ENCODE measurements at places on chromosomes 11 and 22.

- no peak overlapping the region for H3K27ac ChIP-seq
- H3K36me3 ChIP-seq = no peaks in the 10 kb centered on the region
- H3K4me1 ChIP-seq = no peaks in the 10 kb centered on the region
- H3K27me3 ChIP-seq = peaks cover 12% of the 10 kb centered on the region
Measured at GRCh38 chr22:44532552-44532951, 34.5 kb upstream of the RTL6 start.

GRCh38 chr11:117186431-117186761 lies 7.9 kb downstream of the SIDT2 start:
- no peaks in the 10 kb centered on the region for H3K27me3 ChIP-seq
- no peak overlapping the region for H3K4me3 ChIP-seq
- H3K27ac ChIP-seq = no peak overlapping the region
- H3K4me1 ChIP-seq = no peaks in the 10 kb centered on the region
- DNase-seq = peak; percentile 30

- H3K27me3 ChIP-seq = peaks cover 16% of the 10 kb centered on the region
- H3K36me3 ChIP-seq = no peaks in the 10 kb centered on the region
- DNase-seq = no peak
- no peaks in the 10 kb centered on the region for H3K4me1 ChIP-seq
Measured at GRCh38 chr11:99501655-99502054, 480.9 kb downstream of the CNTN5 start.

GRCh38 chr11:28072321-28072720 lies 35.6 kb downstream of the KIF18A start:
- no peak overlapping the region for H3K4me3 ChIP-seq
- H3K27me3 ChIP-seq = no peaks in the 10 kb centered on the region
- no peaks in the 10 kb centered on the region for H3K4me1 ChIP-seq
- DNase-seq = no peak
- H3K27ac ChIP-seq = no peak overlapping the region

DNA sequence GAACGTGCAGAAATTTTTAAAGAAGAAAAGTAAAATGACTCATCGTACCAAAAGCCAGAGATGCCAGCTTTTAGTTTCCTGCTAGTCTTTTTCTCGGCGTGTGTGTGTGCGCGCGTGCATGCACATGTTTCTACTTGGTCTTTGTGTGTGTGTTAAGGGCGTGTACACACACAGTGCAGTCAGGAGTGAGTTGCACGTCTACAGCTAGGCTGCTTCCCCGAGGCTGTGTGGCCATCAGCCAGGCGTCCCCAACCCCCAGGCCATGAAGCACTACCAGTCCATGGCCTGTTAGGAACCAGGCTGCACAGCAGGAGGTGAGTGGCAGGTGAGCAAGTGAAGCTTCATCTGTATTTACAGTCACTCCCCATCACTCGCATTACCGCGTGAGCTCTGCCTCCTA lies 36.4 kb downstream of the KCNQ1 start:
- H3K27ac ChIP-seq = no peak overlapping the region
- no peak for DNase-seq
- no peak overlapping the region for H3K4me3 ChIP-seq
- H3K36me3 ChIP-seq = no peaks in the 10 kb centered on the region

DNA sequence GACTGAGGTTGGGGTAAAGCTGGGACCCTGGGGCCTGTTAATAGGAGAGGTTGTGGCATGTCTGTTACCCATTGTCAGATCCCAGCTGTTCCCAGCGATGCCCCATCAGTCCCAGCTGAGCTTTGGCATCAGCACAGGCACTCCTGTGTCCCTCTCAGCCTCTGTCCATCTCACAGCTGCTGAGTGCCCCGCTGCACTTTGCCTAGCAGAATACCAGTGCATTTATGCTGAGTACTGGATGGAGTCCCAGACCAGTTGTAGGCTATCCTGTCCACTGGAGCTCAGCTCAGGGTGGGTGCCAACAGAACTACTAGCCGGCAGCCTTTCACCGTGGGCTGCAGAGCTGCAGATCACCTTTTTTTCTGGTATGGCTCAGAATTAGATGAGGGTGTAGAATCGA lies 9.9 kb downstream of the FXYD6 start:
- H3K36me3 ChIP-seq = no peaks in the 10 kb centered on the region
- no peaks in the 10 kb centered on the region for H3K27me3 ChIP-seq
- H3K27ac ChIP-seq = no peak overlapping the region
- no peaks in the 10 kb centered on the region for H3K4me1 ChIP-seq
- no peak overlapping the region for H3K4me3 ChIP-seq

DNA sequence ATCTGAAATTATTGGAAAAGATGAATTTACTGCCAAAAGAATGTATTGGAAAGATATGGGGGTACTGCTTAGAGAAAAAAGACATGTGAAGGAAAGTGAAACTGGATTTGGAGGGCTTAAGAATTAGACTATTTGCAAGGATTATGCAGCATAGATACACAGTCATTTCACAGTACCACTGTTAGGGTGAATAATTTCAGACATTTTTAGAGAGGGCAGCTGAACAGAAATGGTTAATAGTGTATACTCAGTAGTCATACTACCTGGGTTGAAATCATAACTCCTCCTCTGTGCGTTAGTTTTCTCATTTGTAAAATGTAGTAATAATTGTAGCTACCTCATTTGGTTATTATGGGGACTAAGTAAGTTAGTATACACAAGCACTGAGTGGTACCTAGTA lies 33.0 kb downstream of the GAS2 start:
- no peak overlapping the region for H3K4me3 ChIP-seq
- no peaks in the 10 kb centered on the region for H3K36me3 ChIP-seq
- H3K27me3 ChIP-seq = no peaks in the 10 kb centered on the region
- H3K27ac ChIP-seq = no peak overlapping the region
- no peak for DNase-seq

- H3K4me3 ChIP-seq = no peak overlapping the region
- no peak overlapping the region for H3K27ac ChIP-seq
- H3K4me1 ChIP-seq = no peaks in the 10 kb centered on the region
- H3K27me3 ChIP-seq = no peaks in the 10 kb centered on the region
Measured at GRCh38 chr11:124937336-124937935, 1.6 kb upstream of the HEPACAM start.

DNA sequence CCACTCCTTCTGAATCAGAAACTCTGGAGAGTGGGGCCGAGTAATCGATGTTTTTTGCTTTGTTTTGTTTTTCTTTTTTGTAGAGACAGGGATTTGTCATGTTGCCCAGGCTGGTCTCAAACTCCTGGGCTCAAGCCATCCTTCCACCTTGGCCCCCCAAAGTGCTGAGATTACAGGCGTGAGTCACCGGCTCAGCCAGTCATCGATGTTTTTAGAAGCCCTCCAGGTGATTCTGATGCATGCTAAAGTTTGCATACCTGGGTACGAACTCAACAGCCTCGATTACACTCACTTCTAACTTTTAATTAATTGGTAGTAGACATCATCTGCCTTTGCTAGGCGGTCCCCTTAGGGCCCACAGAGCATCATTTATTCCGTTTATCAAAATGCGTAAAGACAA lies 50.3 kb downstream of the C11orf71 start:
- H3K4me1 ChIP-seq = peaks cover 31% of the 10 kb centered on the region
- H3K27me3 ChIP-seq = no peaks in the 10 kb centered on the region
- DNase-seq = no peak
- no peak overlapping the region for H3K4me3 ChIP-seq
- no peaks in the 10 kb centered on the region for H3K36me3 ChIP-seq

DNA sequence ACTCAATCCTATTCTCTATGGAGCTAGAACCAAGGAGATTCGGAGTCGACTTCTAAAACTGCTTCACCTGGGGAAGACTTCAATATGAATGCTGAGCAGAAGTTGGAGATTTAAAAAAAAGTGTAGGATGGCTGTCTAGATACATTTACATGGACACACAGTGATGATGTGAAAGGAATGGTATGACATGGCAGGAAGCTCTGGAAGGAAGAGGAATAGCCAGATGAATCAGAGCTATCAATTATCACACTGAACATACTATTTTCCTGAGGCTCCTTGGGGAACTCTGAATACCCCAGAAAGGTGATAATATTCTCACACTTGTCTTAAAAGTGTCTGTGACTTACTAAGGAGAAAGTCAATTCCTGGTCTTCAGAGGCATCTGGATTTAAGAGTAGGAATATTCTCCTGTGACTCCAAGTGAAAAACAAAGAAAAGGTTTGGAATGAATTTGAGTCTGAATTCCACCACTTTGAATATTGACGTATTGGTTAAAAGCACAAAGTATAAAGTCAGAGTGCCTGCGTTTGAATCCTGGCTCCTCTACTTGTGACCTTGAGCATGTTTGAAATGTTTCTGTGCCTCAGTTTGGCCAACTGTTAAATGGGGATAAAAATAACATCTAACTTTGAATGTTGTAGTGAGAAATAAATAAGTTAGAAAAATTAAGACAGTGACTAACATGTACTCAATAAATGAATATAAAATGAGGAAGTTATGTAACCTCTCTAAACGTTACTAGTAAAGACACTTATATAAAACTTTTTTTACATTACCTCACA lies 1.3 kb downstream of the OR52D1 start:
- no peaks in the 10 kb centered on the region for H3K4me1 ChIP-seq
- H3K27me3 ChIP-seq = no peaks in the 10 kb centered on the region
- no peak for DNase-seq
- H3K36me3 ChIP-seq = no peaks in the 10 kb centered on the region

GRCh38 chr22:25651332-25652085 lies 87.0 kb downstream of the GRK3 start:
- H3K27ac ChIP-seq = no peak overlapping the region
- H3K4me1 ChIP-seq = peaks cover 12% of the 10 kb centered on the region
- no peak overlapping the region for H3K4me3 ChIP-seq
- no peak for DNase-seq

GRCh38 chr11:8333811-8334401 lies 70.2 kb upstream of the LMO1 start:
- H3K36me3 ChIP-seq = no peaks in the 10 kb centered on the region
- peaks cover 19% of the 10 kb centered on the region for H3K4me1 ChIP-seq
- DNase-seq = peak; percentile 77
- no peak overlapping the region for H3K4me3 ChIP-seq
- H3K27me3 ChIP-seq = no peaks in the 10 kb centered on the region

DNA sequence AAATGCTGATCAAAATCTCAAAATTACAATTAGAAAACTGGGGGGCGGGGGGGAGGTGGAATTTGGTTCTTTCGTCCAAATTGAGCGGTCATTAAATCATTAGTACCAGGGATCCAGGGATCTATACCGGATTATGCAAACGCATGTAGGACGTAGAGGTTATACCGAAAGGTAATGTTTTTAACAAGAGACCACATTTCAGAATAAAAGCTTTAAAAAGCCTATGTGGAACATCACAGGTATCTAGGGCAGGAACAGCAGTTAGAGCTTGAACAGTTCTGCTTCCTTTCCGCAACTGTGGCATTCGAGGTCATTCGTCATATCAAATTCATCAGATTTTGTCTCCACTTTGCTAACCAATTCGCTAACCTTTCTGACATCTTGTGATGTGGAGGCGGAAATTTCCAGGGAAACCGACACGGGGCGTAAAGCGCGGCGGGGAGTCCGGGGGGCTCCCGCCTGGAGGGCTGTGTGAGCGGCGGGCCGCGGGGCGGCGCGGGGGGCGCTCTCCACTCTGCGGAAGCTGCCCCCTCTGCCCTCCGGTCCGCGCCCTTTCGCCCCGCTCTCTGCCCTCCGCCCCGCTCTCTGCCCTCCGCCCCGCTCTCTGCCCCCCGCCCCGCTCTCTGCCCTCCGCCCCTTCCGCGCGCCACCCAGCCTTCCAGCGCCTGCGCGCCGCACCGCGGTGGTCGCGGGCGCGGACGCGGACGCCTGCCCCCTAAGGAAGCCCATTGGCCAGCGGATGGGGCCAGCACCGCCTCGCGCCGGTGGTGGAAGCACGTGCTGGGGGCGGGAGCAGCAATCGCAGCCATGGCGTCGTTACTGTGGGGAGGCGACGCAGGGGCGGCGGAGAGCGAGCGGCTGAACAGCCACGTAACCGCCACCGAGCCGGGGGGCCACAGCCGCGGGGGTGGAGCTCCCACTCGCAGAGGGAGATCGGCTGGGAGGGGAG lies at the start of gene DDX25:
TSS of gene DDX25 (plus strand) at position 798 of the 949 bp plus-strand sequence. CDS start at position 808, 10 bp downstream.
- H3K27ac ChIP-seq = no peak within 1 kb of the TSS
- no peak within 1 kb of the TSS for H3K4me3 ChIP-seq
- H3K36me3 ChIP-seq = peaks cover 16% of the 10 kb centered on the region
- DNase-seq = no peak
- H3K27me3 ChIP-seq = peaks cover 28% of the 10 kb centered on the region

DNA sequence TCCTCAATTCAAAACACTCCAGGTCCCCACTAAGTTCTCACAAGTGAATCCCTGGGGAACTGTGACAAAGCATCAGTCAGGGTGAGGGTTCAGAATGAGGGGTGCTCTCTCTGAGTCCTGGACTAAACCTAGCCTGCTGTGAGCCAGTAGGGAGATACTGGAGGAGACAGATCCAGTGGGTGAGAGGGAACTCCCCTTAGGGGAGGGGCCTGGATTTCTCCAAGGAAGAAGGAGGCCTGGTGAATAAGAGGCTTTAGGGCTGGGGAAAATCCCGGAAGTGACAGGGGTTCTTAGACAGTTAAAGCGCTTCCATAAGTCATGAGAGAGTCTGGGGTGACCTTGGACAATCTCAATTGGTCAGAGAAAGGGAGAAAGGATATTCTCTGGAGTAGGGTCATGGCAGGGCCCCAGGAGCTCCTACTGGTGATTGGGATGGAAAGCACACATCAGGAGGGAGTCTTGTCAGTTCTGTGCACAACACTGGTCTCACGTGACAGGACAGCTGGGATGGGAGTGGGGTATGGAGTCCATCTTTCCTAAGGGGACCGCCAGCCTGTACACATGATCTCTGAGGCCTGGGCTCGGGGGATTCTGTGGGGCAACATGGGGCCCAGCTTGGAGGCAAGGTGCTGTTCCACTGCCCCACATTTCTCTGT lies 1.5 kb downstream of the TBC1D10A start:
- peaks cover 21% of the 10 kb centered on the region for H3K4me1 ChIP-seq
- peak overlapping the region; percentile 98 for H3K4me3 ChIP-seq
- no peaks in the 10 kb centered on the region for H3K36me3 ChIP-seq
- DNase-seq = no peak

DNA sequence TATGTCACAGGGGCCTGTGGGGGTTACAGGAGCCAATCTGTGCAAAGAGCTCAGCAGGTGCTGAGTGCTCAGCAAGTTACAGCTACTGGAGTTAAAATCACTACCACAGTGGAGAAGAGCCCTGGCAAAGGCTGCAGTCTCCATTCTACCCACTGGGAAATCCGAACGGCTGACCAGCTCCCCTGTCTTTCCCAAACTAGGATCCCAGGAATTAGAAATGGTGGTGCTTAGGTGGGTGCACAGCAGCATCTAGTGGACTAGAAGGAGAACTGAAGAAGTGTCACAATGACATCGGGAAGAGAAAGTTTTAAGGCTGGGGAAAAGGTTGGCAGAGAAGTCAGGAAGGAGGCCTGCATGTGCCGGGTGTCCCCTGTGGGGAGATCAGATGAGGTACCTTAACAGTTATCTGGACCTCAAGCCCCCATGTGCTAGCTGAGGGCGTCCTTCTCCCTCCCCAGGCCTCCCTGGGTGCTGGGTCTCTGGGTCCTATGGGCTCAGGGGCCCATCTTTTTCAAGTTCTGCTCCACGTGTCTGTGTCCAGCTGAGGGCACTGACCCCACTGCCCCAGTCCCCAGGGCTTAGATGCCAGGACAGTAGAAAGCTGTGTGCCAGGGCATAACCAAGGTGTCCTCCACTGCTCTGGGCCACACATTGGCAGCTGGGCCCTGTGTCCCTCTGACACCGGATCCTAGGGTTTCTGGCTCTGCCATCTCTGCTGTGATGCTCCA lies 1.9 kb downstream of the PIWIL3 start:
- no peak overlapping the region for H3K27ac ChIP-seq
- H3K4me3 ChIP-seq = no peak overlapping the region
